ENCODE measurements at places on chromosomes 2 and 18.

DNA sequence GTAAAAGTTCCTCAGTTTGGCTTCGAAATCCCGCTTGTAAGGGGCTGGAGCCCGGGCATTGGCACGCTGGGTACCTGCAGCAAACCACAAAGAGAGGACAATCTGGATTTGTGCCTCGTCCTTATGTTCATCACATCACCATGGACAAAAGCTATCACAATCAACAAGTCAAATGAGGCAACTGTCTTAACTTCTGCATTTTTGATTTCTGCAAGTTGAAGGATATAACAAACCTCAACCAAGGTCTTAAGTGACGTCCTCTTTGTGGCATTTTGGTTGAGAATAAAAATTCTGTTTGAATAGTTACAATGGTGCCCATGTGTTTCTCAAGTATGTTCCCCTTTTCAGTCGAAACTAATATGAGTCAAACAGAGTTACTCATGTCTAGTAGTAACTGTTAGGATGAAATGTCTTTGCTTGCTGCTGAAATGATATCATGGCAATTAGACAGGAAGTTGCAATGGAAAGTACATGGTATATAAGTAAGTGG lies 70.8 kb upstream of the STK17B start:
- DNase-seq = no peak

DNA sequence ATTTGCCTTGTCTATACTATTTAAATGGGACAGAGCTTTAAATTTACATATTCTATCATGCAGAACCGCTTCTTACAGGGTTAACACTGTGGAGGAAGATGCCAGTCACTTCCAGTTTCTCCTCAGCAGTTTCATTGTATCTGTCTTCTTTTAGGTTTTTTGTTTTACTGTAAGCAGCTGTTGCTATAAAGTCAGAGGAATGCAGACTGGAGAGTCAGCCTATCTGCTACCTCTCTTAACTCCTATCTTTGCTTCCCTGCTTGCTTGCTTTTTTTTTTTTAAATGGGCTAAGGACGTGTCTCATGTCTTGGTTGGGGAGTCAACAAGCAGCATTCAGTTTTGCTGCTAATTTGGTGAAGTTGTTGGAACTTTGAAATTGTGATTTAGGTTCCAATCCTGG lies 8.9 kb downstream of the EPC2 start:
- DNase-seq = no peak

DNA sequence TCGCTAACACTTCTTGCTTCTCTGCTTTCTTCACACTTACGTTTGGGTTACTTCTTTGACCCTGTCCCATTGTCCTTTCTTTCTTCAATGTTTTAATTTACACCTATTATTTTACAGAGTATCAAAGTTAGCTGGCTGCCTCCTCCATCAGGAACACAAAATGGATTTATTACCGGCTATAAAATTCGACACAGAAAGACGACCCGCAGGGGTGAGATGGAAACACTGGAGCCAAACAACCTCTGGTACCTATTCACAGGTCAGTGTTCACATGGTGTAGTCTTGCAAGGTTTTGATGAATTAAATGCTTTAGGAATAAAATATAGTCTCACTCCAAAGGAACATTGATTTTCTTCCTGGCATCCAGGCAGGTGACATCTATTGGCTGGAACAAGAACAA lies 919.0 kb downstream of the MBD2 start:
- DNase-seq = no peak

- DNase-seq = no peak
Observed at GRCh38 chr2:38592951-38593350, 9.8 kb downstream of the HNRNPLL start.

GRCh38 chr2:19667536-19667949 lies 234.2 kb downstream of the TTC32 start:
- no peak for DNase-seq

DNA sequence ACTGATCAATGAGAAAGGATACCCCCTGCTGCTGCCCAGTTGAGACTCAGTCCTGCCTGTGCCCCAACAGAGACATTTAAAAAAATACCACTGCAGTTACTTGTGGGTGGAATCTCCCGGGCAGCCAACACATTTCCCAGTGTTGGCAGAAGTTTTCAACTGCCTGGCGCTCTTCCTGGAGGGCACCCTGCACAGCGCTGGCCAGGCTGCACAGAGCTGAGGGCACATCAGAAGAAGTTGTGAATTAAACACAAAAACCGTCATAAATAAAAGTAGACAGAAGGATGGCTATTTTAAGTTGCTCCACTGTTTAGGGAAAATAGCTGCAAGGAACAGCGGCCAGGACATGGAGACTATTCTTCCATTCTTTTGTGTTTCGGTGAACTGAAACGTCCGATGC lies 110.2 kb upstream of the THOC1 start:
- no peak for DNase-seq

DNA sequence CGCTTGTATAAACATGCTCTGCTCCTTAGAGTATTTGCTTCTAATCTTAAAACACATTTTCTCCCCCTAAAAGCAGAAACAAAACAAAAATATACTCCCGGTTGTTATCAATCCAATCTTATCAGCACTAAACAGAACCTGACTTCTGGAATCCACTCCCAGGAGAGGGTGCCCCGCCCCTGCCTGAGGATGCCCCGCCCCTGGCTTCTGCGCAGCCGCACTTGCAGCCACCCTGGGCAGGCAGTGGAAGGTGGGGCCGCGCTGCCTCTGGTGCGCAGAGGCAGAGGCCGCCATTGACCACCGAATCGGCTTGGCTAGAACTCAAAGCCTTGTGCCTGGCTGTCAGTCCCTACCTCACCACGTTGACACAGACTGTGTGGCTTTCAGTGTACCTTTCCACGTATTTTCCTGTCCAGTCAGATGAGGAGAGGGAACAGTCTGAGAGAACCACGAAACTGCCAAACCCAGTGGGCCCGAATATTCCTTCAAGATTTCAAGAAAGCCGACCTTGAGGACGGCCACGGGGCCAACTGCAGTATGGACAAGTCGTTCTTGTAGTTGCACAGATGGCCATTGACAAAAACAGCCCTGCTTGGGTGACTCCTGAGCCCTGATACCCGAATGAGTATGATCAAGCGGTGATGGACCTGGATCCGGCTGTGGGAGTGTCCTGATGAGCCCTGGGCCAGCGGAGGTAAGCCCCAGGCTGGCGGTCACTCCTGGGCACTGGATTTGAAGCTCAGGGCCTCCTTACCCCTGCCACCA lies 46.2 kb upstream of the ARHGAP28 start:
- DNase-seq = no peak

- DNase-seq = no peak
Observed at GRCh38 chr2:98516571-98516970, 71.9 kb downstream of the INPP4A start.

GRCh38 chr18:3054214-3054613 lies 41.3 kb upstream of the LPIN2 start:
- no peak for DNase-seq

DNA sequence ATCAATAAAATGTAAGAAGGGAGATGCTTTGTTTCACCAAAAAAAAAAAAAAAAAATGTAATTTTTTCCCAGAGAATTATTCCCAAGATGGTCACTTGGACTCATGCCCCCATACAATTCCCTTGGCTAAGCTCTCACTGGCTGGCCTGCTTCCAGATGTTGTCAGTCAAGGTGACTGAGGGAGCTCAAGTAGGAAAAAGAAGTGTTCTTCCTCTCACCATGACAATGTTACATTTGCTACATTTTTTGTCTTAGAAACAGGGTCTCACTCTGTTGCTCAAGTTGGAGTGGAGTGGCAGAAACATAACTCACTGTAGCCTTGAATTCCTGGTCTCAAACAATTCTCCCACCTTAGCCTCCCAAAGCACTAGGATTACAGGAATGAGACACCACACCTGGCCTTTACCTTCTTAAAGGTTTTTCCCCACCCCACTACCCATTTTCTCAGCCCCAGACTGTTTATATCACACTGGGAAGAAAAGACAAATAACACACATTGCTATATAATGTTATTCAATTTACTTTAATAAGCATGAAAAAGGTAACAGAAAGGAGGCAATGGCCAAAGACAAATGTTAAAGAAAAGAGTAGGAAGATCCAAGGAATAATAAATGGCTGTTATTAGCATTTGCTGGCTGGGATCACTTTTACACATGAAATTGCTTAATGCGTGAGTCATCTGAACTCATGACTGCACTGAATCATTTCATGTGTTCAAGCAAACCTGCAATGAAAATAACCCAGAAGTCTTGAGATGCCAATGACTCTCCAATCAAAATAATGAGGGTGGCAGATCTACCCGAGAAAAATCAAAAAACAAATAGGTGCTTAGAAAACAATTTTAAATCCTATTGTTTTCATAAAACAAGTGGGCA lies 45.2 kb downstream of the ACVR1 start:
- peak; percentile 45 for DNase-seq

DNA sequence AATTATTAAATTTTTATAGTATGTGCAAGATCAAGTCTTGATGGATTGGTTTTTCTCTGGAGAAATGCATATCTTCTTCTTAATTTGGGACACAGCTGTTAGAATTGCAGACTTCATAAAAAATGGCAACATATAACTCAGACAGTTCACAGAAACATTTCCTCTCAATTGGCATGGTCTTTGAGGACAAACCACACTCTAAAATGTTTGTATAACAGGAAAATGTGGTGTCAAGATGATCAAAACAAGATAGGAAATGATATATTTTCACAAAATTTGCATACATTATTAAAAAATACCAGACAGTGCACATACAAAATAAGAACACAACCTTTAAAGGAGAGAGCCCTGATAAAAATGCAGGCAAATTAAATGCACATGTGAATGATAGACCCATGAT lies 63.9 kb downstream of the ICOS start:
- no peak for DNase-seq

GRCh38 chr2:163682695-163683094 lies 53.1 kb downstream of the FIGN start:
- DNase-seq = peak; percentile 6

DNA sequence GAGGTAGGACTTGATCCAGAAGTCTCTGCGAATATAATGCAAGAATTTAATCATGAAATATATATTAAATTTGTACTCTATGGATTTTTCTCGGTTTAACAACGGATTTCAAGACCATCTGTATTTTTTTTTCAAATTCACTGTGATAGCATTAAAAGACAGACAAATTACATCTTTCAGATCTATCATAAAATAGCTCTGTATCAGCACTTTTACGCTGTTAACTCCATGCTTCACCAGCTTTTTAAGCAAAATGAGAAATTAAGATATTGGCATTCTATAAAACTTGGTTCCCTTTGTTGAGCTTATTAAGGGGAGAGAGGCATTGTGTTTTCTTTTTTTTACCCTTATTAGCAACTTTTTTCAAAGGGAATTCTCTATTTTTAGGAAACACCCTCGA lies 1377.6 kb upstream of the NXPH2 start:
- no peak for DNase-seq

- no peak for DNase-seq
Observed at GRCh38 chr2:74235041-74235440, 36.6 kb downstream of the MTHFD2 start.

DNA sequence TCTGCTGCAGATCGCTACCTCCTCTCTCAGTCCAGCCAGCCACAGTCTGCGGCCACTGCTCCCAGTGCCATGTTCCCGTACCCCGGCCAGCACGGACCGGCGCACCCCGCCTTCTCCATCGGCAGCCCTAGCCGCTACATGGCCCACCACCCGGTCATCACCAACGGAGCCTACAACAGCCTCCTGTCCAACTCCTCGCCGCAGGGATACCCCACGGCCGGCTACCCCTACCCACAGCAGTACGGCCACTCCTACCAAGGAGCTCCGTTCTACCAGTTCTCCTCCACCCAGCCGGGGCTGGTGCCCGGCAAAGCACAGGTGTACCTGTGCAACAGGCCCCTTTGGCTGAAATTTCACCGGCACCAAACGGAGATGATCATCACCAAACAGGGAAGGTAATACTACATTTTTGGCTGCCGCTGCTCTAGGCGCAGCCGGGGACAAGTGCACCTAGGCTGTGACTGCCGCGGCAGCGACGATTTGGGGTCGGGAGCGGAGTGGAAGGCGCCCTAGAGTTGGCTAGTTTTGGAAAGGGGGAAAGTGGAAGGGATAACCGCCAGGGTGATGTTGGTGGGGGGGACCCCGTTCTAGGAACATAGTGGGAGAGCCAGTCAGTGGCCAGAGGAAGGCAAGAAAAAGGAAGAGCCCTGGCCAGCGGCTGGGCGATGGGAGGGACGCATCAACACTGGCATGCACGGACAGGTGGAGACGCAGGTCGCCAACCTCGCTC lies 776 bp downstream of the TBR1 start:
- no peak for DNase-seq

- DNase-seq = no peak
Observed at GRCh38 chr2:194424683-194425209, 1232.3 kb upstream of the SLC39A10 start.

DNA sequence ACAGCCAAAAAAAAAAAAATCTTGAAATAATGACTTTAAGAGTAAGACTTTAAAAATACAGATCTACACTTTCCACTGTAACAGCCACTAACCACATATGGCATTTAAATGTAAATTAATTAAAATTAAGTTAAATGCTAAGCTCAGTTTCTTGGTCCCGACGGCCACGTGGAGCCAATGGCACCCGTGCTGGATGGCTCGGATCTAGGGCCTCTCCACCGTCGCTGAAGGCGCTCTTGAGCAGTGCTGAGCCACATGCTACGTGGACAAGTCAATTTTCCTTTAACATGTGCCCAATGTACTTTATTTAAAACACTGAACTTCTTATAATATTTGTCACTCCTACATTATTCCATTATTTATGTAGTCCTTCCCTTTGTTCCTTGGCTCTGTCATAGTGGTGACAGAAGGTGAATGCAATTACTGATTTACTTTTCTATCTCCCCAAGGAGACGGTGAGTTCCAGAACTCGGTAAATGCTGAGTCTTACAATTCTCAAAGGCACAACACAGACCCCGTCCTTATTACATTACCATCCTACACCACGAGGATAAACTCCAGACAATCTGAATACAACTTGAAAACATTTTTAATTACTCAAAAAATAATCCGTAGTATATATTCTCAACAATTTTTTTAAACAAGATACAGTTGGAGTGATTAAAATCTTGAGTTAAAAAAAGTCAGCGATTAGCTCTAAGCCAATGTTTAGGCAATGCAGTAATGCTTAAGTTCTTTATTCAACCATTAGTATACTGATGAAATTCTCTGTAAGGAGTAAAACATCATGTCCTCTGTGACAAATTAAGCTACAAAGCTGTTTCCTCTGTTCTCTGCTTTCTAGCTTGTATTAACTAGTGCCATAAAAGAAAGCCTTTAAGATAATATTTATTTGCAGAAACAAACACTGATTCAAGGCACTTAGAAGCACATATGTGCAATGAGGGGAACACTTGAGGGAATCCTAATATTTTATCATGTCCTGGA lies 95.1 kb downstream of the AFF3 start:
- DNase-seq = no peak

GRCh38 chr18:1585881-1586488 lies 681.3 kb downstream of the ADCYAP1 start:
- DNase-seq = no peak

DNA sequence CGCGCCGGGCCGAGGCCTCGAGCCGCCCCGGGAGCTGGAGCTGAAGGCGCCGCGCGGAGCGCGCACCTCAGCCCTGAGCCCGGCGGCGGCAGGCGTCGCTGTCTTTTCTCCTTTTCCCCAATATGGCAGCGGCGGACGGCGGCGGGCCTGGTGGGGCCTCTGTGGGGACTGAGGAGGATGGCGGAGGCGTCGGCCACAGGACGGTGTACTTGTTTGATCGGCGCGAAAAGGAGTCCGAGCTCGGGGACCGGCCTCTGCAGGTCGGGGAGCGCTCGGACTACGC lies 369 bp downstream of the SMCHD1 start:
- DNase-seq = no peak

- DNase-seq = peak; percentile 54
Observed at GRCh38 chr2:120520929-120521912, 175.3 kb downstream of the INHBB start.
